NCI-H187 treated with DMSO at 0.1 percent for 48 hours (cell line): ENCODE measurements at places on chromosomes 7 and 10.

DNA sequence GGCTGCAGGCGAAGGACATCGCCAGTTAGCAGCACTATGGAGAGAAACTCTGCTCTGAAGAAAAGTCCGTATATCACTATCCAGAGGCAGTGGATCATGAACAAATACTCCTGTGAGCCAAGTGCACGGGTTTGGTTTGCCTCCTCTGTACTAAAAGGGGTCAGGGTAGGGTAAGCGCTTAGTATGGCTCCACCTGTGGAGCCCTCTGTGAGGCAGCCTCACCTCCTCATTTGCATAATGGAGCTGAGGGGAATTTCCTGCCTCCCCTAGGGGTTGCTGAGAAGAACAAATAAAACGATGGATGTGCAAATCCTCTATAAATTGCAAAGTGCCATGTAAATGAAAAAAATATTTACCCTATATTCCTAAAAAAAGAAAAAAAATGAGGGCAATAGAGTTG, 63.4 kb downstream of the GPR26 start:
- no peak for DNase-seq

- DNase-seq: no peak
These were observed 240.0 kb downstream of the REEP3 start for GRCh38 chr10:63761243-63761642.

DNA sequence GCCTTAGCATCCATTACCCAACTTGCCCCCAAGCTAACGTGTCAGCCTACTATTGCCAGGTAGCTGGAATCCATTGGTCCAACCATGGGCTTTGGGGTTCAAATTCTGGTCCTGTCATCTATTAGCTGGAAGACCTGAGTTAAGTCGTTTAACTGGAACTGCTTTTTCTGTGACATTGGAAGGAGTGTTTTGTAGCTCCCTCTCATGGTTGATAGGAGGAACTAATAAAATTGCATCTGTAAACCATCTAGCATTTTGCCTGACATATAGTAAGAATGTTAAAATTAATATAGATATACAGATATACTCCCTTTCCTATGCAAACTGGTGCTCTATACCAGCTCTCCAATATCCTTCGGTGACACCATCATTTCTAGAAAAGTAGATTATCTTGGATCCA, 23.8 kb upstream of the SLF2 start:
- DNase-seq: no peak

DNA sequence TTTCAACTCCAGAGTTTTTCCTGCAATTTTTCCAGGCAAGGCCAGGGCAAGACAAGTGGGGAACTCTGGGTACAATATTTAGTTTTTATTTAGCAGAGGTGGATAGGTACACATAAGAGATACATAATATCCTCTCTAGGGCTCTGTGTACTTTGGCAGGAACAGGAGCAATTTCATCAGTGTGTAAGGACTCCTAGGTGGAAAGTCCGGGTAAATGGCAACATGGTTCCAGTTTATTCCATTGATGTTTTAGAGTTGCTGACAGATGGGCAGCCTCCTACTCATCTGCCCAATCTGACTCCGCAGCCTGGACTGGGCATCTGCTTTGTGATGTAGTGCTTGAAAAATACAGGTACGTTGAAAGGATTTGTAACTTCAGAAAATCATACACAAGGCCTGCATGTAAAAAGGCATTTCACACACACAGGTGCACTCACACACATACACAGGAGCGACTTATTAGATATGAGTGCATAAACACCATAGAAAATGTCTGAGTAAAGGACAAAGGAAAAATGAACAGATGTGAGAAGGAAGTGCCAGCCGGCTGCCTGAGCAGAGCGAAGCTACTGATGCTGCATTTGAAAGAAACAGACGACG, 5.7 kb downstream of the PON1 start:
- DNase-seq: no peak

- no peak for DNase-seq
These were observed 32.9 kb downstream of the SVOPL start for GRCh38 chr7:138668229-138668596.

- DNase-seq: no peak
These were observed 40.4 kb downstream of the PROSER2 start for GRCh38 chr10:11863353-11864109.

- no peak for DNase-seq
These were observed 285.3 kb downstream of the CNTNAP2 start for GRCh38 chr7:146401939-146402338.

DNA sequence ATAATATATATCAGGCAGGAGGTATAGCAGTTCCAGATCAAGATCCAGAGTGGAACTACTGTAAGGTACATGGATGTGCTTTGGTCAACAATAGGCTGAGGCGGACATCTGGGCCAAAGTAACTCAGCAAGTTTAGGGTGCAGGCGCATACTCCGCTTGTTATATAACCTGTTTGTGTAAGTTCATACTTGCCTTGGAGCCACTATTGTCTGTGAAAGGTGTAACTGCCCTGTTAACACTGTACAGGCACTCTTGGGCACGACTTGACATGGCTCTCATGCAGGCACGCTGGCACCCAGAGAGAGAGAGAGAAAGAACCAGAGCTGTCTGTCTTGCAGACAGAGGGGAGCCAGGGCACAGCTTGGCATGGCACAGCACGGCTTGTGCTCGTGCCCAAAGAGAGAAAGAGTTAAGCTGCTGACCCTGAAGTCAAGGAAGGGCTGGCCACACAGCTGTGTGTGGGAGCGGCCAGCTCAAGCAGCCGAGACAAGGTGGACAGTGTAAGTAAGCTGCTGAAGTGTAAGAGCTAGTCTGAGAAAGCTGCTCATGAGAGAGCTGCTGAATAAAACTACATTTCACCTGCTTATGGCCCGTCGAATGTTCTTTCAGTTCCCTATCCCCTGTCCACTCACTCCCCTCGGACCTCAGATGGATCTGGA, 47.8 kb upstream of the KAT6B start:
- no peak for DNase-seq

DNA sequence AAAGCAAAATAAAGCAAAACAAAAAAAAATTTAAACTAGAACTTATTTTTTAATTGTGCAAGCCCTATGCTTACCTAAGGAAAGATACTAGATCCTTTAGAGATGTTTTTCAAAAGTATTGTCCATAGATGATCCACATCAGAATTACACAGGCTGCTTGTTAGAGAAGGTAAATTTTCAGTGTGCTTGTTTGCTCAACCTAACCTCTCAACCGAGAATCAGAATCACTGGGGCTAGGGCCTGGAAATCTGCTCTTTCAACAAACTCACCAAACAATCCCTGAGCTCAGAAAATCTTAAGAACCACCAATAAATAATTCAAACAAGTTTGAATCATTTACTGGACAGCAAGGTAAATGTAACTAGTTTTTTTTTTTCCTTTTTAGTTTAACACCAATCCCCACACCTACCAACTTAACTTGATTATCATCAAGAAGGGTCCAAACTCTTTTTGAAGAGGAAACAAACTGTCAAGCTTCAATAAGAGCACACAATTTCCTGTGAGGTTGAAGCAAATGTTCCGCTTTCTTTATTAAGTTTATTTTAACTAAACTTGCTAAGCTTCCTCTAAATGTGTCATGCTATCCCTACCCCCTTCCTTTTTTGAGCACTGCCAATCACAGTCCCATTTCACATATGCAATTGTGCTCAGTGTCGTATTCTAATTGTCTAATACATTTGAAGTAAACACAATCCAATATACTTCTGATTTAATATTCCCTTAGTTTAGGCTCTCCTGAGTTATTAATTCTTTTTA, 7.4 kb upstream of the TSPAN33 start:
- no peak for DNase-seq

DNA sequence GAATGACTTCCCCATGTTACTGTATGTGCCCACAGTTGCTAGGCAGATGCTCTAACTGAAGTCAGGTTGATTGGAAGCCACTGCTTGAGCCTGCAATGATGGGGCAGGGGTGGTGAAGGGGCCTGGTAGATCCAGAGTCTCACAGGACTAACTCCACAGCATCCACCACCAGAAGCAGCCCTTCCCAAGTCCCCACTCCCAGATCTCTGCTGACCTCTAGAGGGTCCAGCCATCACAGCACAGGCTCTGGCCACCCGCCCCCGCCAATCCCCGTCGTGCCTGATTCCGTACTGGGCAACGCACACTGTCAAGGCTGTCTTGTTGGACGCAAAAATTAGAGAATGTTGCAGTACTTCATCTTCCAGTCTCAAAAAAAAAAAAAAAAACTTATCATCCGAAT, 136.8 kb upstream of the PDE1C start:
- no peak for DNase-seq

DNA sequence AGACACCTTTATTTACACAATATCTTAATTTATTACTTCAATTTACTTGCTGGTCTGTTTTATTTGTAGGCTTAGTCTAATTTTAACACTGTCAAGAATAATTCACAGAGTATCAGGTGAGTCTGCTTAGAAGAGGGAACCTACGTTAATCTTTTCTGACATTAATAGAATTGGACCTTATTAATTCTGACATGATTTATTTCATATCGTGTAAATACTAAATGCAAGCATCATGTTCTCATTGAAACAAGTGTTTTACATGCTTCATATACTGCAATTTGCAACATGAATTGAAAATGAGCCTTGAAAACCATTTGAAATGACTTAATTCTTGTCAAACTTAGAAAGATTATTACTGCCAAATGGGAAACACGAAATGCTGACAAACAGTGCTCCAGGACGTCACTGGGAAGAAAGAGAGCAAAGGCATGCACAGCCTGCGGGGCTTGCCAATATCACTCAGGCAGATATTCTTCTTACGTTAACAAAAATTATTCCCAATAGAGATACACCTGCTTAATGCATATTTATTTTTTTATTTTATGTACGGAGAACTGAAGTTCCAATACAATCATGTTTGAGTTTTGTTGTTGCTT, 282.0 kb upstream of the AKR1E2 start:
- no peak for DNase-seq

GRCh38 chr7:92282930-92283329, 37.2 kb downstream of the ANKIB1 start:
- DNase-seq: no peak

DNA sequence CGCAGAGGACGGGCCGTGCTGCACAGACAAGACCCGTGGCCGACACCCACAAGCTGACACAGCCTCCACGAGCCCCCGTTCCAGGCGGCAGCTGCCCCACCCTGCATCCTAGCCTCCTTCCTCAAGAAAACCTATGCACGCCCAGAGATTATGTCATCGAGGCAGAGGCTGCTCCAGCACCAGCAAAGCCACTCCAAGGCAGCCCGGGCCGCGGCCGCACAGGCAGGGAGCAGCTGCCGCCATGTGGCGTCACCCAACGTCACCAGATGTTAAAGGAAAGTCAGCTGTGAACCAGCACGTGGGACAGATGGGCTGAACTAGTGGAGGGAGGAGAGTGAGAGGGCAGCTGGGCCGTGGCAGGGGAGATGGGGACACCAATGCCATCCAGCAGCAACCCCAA, 59.8 kb downstream of the STK32C start:
- no peak for DNase-seq

GRCh38 chr7:2515424-2516193, 4.0 kb upstream of the LFNG start:
- DNase-seq: no peak

- DNase-seq: no peak
These were observed 72.6 kb downstream of the FAM53B start for GRCh38 chr10:124671486-124672075.

GRCh38 chr7:8765374-8765773, 332.0 kb downstream of the NXPH1 start:
- DNase-seq: no peak

DNA sequence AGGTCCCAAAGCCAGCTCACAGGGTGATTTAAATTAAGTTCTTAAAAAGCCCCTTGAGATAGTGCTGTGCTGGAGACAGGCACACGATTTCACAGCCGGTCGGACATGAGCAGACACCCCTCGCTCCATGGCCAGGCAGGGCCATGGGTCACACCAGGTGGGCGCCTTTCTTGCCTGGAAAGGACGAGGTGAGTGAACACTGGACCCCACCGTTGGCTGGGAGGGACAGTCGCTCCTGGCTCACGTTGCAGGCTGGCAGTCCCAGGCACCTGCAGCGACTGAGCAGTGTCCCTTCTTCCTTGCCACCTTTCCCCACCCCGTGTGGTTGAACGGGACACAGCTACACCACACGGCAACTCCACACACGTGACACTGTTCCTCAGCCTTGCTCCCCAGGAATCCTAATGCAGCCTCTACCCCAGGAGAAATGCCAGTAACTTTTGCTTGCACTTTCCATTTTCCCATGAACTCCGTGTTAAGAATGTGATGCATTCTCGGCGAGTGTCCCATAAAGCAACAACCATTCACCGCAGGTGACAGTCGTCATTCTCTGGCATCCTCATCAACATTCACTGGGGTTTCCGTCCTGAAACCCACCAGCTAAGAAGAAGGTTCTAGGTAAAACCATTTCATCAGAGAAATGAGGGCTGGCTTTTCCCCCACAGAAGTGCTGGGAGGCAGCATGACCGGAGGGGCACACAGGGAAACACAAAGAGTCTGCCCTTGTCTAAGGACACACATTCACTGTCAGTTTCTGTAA, 217.4 kb downstream of the ZMYND11 start:
- no peak for DNase-seq

GRCh38 chr10:109030581-109031210, 892.6 kb downstream of the XPNPEP1 start:
- no peak for DNase-seq

GRCh38 chr7:162632-163297, 29.6 kb upstream of the FAM20C start:
- DNase-seq: no peak

DNA sequence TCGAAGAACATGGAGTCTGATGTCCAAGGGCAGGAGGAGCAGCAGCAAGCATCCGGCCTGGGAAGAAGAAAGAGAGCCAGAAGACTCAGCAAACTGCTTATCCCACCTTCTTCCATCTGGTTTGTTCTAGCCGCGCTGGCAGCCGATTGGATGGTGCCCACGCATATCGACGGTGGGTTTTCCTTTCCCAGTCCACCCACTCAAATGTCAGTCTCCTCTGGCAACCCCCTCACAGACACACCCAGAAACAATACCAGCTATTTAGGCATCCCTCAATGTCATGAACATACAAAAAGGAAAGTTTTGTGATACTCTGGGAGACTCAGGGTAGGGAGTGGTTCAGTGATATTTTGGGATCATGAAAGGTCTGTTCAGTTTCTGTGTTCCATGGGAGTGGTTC, 139.6 kb downstream of the LYZL1 start:
- no peak for DNase-seq
